Stimulated activated CD8-positive, alpha-beta memory T cell treated with anti-CD3 and anti-CD28 coated beads, Interleukin-15, amount 100 ng/mL, for 1 hour (primary cell): ENCODE measurements at places on chromosomes 6 and 20.

GRCh38 chr6:130537447-130537846 lies 171.6 kb downstream of the TMEM200A start:
- DNase-seq: no peak

GRCh38 chr6:56479381-56479780 lies 163.3 kb downstream of the DST start:
- DNase-seq: no peak

DNA sequence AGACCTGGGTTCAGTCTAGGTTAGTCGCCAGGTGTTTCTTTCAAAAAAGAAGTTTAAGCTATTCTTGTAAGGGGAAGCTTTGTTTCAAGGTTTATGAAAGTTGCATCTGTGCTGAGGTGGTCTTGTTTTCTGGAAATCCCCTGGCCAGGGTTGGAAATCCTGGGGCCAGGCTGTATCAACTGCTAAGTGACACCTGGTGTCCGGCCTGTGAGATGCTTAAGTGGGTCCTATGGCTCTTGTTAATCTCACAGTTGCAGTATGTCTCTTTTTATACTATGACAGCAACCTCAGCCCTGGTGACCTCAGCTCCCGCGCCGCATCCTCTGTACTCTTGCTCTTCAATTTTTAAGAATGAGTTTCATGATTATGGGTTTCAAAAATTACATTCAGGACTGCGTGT lies 72.0 kb downstream of the CHMP4B start:
- no peak for DNase-seq

- DNase-seq: no peak
Measured at GRCh38 chr20:18837718-18838117, 24.1 kb downstream of the SCP2D1 start.

DNA sequence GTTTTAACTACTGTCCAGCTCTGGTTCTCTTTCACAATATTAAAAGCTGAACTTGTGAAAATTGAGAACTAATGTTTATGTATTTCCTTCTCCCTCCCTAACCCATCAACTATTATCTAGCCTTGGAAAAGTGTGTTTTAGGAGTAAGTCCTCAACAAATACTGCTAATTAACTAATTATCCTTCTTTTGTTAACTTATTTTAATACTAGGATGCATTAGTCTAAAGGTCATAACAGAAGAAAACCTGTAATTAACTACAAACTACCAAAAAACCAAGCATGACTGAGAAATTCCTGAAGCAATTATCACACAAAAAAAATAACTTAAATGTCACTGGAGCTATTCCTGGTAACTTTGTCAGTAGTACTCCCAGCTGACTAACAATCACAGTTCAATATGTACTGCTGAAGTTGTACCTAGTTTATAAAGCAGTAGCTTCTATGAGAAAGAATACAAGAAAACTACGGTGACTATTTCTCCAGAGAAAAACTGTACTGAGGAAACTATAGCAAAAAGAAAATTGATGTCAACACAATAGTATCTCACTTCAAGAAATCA lies 301.9 kb downstream of the LAMA2 start:
- DNase-seq: no peak

DNA sequence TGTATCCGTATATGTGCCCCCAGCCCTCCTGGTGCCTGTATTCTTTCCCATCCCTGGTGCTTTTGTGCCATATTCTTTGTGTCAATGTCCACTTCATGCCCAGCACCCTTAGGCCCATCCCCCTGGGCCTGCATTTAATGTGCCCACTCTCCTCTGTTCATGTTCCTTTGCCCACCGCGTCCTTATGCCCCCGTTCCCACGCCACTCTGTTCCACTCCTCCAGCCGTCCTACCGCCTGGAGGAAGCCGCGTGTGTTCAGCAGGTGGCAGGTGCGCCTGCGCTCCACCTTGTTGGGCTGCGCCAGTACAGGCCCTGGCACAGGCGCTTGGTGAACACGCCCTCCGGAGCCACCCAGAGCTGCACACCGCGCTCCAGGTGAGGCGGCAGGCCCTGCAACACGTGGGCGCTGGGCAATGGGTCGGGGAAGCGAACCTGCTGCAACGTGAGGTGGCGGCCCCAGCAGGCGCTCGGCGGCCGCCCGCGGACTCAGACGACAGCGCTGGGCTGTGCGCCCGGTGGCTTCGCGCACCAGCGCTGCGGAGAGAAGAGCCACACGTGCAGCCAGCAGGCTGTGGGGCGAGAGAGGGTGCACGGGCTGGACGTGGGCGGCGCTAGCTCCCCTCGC lies 4.0 kb upstream of the FOXS1 start:
- no peak for DNase-seq

- no peak for DNase-seq
Measured at GRCh38 chr20:40582531-40582930, 106.5 kb downstream of the MAFB start.

DNA sequence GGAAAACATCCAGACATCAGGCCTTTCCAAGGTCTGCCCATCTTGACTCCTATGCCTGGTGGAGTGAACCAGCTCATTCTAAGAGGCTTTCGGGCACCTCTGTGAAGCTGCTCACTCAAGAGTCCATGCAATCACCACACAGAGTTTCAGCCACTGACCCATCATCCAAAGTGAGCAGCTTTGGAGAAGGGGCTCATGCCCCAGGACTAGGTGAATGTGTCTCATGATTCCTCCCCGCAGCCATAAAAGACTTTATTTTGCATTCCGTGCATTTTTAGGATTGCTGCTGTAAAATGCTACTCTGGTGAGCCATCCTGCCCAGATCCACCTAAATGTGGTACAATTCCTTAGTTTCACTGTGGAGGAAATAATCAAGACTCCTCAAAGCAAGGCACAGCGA lies 44.5 kb upstream of the EZR start:
- DNase-seq: no peak

- no peak for DNase-seq
Measured at GRCh38 chr6:26307850-26308249, 57.1 kb upstream of the BTN3A2 start.

DNA sequence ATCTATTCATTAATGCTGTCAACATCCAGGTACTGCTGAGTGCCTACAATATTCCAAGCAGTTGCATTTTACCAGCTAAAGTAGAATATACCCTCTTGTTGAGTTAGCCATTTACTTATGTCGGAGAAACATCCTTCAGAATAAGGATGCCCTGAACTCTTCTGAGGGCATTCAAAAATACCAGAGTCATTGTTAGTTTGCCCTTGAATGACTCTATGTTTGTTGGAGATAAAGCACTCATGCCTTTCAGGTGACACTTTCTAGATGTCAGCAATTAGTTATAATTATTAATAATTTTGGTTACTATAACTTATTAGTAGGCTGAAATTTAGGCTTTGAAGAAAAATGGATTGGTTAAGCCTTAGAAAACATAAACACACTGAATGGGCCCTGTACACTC lies 286.2 kb upstream of the STXBP5 start:
- DNase-seq: no peak

DNA sequence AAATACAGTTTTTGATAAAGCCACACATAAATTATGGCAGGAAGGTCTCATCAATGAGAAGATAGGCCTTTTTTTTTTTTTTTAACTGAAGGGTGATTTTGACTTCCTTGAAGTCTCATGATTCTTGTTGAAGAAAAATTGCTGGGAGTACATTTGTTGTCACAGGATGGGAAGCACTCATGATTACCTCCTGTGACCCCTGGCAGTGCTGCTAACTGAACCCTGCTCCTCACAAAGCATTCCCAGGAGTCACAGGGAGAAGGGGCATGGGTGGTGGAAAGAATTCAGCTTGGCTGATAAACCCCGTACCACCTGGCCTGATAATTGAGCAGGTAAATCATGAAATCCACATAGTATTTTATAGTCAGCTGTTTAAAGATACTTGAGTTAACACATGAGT lies 86.9 kb downstream of the CD109 start:
- no peak for DNase-seq

- no peak for DNase-seq
Measured at GRCh38 chr6:29676981-29677601, 3.9 kb downstream of the ZFP57 start.

DNA sequence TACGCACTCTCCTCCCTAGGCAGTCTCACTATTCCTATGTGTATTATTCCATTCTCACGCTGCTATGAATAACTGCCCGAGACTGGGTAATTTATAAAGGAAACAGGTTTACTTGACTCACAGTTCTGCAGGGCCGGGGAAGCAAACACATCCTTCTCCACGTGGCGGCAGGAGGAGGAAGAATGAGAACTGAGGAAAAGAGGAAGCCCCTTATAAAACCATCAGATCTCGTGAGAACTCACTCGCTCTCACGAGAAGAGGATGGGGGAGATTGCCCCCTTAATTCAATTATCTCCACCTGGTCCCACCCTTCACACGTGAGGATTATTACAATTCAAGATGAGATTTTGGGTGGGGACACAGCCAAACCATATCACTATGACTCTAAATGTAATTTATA lies 61.9 kb downstream of the ECT2L start:
- no peak for DNase-seq

DNA sequence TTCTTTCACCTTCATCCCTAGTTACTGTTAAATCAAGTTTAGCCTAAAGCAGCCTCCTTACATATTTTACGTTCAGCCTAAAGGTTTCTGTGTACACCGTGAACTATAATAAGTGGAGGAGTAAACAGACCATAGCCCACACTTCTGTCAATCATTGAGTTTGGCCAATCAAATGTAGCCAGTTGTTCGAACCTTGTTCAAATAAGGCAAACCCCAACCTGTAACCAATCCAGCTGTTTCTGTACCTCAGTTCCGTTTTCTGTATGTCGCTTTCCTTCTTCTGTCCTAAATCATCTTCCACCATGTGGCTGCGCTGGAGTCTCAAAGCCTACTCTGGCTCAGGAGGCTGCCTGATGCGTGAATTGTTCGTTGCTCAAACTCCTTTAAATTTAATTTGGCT lies 1.8 kb upstream of the FBXO30 start:
- no peak for DNase-seq

DNA sequence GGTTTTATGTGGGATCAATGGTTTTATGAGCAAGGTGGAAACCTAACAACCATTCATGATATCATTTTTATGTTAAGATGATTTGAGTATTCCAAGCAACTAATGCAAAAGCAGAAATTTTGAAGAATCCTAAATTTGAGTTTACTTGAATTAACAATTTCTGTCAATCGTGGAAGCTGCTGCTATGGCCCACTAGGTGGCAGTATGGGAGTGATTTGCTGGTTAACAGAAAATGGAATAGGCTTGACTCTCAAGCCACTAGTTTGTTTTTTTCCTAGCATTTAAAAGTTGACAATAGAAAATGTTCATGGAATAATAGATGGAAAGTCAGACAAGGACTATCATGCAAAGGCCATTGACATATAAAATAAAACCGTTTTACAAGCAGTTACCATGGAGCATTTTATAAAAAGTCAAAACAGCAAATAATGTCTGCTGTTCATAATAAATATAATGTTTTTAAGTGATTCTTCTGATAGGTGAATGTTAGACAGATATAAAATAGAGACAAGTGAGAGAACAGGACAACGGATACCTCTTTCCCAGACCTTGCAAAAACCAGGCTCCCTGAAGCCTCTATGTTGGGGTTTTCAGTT lies 43.0 kb upstream of the TMEM200A start:
- peak; percentile 34 for DNase-seq

DNA sequence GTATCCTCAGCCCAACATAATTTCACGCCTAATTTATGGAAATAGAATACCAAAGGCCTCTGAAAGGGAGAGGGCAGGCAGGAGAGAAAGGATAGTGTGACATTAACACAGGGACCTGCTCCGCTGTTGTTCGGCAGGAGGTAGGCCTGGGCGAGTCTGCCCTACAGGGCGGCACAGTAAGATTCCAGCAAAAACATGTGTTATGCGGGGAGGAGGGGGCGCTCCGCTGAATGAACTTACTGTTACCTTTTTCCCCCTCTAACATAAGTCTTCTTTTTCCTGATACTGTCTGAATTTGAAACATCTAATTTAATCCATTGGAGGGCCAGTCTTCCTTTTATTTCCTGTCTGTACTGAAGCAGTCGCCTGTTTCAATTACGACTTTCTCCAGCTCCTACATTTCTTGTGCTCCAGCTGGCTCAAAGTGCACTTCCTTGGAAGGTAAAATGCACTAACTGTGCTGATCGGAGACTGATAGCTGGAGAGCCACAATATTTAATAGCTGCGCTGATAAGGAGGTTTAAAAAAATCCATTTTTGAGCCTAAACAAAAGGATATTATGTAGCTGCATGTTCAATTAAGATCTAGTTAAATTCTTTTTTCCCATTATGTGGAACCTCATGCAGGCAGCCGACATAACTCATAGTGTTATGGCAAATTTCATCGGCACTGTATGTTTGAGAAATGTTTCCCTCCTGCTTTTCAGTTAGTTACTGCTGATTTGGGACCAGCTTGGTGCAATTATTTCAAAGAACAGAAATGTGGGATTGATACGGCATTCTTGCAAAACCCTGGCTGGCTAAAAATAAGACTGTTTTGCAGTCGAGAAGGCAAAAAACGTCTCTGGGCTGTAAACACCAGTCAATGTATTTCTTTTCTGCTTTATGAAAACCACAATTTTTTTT lies 193.0 kb downstream of the FOXC1 start:
- no peak for DNase-seq

DNA sequence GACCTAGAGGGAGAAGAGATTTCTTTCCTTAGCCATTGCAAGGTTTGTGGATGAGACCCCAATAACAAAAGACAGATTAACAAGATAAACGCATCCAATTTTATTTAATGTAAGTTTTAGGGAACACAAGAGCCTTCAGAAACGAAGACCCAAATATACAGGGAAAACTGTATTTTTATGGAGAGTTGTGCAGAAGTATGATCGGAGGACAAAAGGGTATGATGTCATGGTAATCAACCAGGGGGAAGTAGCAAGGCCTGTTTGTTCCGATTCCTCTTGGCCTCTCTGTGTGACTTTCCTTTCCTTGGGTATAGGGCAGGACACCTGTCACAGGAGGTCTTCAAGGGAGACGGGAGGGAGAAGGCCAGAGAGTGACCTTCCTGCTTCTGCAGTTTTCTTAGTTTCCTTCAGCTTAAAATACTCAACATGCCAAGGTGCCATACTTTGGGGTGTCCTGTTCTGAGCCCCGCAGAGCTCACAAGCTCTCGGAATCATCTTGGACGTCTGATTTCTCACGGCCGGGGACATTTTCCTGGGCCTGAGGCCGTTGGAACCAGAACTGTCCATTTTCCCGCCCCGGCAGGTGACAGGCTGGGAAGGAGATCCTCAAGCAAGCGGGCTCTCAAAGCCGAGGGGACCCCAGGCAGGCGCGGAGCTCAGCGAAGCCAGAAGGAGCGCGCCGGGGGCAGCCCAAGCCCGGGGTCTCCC lies 21.7 kb downstream of the TMC2 start:
- DNase-seq: no peak

- DNase-seq: no peak
Measured at GRCh38 chr6:56356426-56356825, 109.0 kb upstream of the COL21A1 start.

- DNase-seq: no peak
Measured at GRCh38 chr6:150267686-150268561, 100.9 kb upstream of the IYD start.
